ENCODE measurements at places on chromosomes 2 and 18.
A peak's percentile ranks its signal among the peaks of the same experiment; 100 is the strongest.

GRCh38 chr2:198756166-198756565, 701.6 kb downstream of the SATB2 start:
- H3K4me1 ChIP-seq, result no peaks in the 10 kb centered on the region
- no peak overlapping the region for H3K27ac ChIP-seq
- H3K27me3 ChIP-seq, result no peaks in the 10 kb centered on the region

DNA sequence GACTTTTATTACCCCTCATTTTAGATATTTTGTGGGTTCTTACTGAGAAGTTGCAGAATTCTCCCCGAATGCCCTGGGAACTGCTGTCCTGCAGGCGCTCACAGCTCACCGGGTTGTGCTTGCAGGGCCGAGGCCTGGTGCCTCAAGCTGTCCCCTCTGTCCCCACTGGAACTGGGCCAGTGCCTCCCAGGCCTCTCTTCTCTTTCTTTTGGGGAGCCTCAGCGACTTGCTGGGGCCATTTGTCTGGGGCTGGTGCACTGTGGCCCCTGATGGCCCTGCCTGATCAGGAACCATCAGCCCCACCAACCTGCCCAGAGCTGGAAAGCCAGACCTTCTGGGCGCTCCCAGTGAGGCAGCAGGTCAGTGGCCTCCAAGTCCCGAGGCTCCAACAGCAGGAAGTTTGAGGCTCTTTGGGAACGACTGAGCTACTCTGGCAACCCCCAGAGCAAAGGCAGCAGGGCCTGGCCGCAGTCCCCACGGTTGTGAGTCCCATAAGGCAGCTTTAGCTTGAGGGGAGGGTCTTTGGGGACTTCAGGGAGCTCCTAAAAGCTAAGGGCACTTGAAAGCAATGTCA, 14.7 kb upstream of the NEU4 start:
- no peaks in the 10 kb centered on the region for H3K36me3 ChIP-seq
- H3K27ac ChIP-seq, result no peak overlapping the region
- H3K4me1 ChIP-seq, result no peaks in the 10 kb centered on the region
- no peaks in the 10 kb centered on the region for H3K27me3 ChIP-seq
- no peak overlapping the region for H3K4me3 ChIP-seq

- peaks cover 16% of the 10 kb centered on the region for H3K4me1 ChIP-seq
- H3K4me3 ChIP-seq, result no peak overlapping the region
- no peaks in the 10 kb centered on the region for H3K36me3 ChIP-seq
- no peak for DNase-seq
- no peak overlapping the region for H3K27ac ChIP-seq
- H3K27me3 ChIP-seq, result no peaks in the 10 kb centered on the region
Measured at GRCh38 chr2:180001726-180002125, 5.4 kb downstream of the CWC22 start.

DNA sequence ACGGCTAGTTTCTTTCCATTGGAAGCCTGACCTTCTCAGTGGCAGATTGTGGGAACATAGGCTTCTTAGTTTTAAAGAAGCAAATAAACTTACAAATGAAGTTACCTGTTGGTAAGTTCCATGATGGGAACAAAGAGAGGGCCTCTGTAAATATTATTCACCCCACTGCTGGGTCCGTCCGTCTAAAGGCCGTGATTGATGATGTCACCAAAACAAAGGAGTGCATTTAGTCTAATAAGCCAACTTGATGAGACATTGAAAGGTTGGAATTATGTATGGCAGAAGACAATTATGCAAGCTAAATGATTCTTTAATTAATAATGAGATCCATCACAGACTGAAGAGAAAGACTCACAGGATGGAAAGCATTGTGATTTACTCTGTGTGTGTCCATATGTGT, 1091.9 kb upstream of the FANCL start:
- no peak overlapping the region for H3K4me3 ChIP-seq
- H3K36me3 ChIP-seq, result no peaks in the 10 kb centered on the region
- no peak for DNase-seq
- no peak overlapping the region for H3K27ac ChIP-seq
- no peaks in the 10 kb centered on the region for H3K4me1 ChIP-seq
- H3K27me3 ChIP-seq, result no peaks in the 10 kb centered on the region

GRCh38 chr2:225411452-225411851, 11.9 kb downstream of the NYAP2 start:
- H3K27ac ChIP-seq, result no peak overlapping the region
- H3K4me3 ChIP-seq, result no peak overlapping the region
- H3K27me3 ChIP-seq, result no peaks in the 10 kb centered on the region
- H3K36me3 ChIP-seq, result no peaks in the 10 kb centered on the region
- no peak for DNase-seq

- peak overlapping the region; percentile 84 for H3K4me3 ChIP-seq
- no peaks in the 10 kb centered on the region for H3K27me3 ChIP-seq
- H3K36me3 ChIP-seq, result no peaks in the 10 kb centered on the region
- H3K4me1 ChIP-seq, result peaks cover 18% of the 10 kb centered on the region
- H3K27ac ChIP-seq, result peak overlapping the region; percentile 99
Measured at GRCh38 chr2:97994476-97994875, 1.3 kb downstream of the TMEM131 start.

GRCh38 chr2:156483741-156484173, 47.6 kb downstream of the GPD2 start:
- DNase-seq, result no peak
- no peaks in the 10 kb centered on the region for H3K4me1 ChIP-seq
- H3K27me3 ChIP-seq, result no peaks in the 10 kb centered on the region
- H3K36me3 ChIP-seq, result no peaks in the 10 kb centered on the region
- H3K4me3 ChIP-seq, result no peak overlapping the region

DNA sequence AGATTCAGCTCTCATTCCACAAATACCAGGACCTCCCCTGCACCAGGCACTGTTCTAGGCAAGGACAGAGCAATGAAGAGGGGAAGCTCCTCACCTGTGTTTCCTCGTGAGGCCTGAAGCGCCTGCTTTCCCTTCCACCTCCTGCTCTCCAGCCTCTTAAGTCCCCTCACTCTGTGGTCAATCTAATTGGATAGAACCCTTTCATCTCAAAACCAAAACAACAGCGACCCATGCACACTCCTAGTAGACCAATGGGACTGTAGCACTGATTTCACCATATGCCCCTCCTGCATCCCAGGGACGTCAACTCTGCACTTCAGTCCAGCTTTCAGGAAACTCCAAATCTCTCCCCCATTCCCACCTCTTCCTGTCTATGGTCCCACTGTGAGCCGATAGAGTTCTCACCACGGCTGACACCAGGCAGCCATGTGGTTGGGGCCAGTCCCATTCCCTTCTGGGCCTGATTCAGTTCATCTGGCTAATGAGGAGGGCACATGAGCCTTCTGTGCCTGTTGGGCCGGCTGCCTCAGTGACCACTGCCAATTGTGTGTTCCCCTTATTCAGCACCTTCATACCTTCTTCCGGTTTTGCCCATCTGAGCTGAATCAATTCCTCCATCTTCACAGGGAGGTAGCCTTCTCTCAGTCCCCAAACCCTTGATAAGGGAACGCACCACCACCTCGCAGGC, 33.3 kb upstream of the MAT2A start:
- no peak for DNase-seq
- H3K27ac ChIP-seq, result no peak overlapping the region
- no peak overlapping the region for H3K4me3 ChIP-seq
- H3K4me1 ChIP-seq, result peaks cover 14% of the 10 kb centered on the region
- H3K36me3 ChIP-seq, result no peaks in the 10 kb centered on the region

DNA sequence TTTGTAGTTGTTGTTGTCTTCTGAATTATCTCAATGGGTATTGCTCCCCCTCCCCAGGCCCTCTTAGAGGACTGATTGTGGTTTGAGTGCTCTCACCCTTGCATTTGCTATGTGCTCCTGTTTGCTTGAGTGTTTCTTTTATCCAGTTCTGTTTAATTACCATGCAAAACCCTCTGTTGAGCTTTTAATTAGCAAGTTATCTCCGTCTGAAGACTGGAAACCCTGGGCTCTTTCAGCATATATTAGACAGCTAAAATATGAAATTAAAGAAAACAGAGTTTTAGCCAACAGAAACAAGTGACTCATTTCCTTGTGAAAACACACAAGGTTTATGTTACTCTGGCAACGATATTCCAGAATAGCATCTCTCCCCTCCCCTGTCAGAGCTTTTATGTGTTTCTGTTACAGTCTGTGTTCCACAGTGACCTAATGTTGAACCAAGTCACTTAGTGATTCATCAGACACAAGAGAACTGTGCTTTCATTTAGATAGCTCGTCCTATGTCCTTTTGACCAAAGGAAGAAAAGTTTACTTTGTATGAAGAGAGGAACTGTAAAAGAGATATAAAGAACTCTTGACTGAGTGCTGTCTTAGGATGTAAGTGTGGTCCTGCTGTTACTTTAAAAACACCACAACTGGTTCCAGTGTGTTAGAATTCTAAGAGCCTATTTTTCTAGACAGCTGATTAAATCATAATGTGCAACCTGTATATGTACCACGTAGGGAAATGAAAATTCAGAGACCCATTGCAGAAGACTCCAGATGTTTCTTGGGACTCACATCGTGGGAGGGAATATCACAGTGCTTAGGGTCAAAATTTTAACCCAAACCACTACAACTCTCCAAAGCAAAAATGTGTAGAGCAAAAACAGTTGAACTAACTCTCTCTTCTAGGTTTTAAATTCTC, 172.8 kb upstream of the RBMS1 start:
- H3K4me1 ChIP-seq, result peaks cover 7% of the 10 kb centered on the region
- H3K27me3 ChIP-seq, result no peaks in the 10 kb centered on the region
- H3K27ac ChIP-seq, result no peak overlapping the region

GRCh38 chr2:233402346-233402745, 48.1 kb downstream of the DGKD start:
- no peak for DNase-seq
- H3K4me1 ChIP-seq, result peaks cover 5% of the 10 kb centered on the region
- no peak overlapping the region for H3K4me3 ChIP-seq
- H3K27ac ChIP-seq, result no peak overlapping the region

GRCh38 chr2:112187046-112187715, 49.0 kb downstream of the FBLN7 start:
- no peak overlapping the region for H3K4me3 ChIP-seq
- no peak overlapping the region for H3K27ac ChIP-seq
- no peaks in the 10 kb centered on the region for H3K36me3 ChIP-seq
- DNase-seq, result no peak
- H3K27me3 ChIP-seq, result no peaks in the 10 kb centered on the region

GRCh38 chr2:147867050-147867449, 22.2 kb downstream of the ACVR2A start:
- H3K4me1 ChIP-seq, result no peaks in the 10 kb centered on the region
- no peak for DNase-seq
- H3K4me3 ChIP-seq, result no peak overlapping the region
- H3K36me3 ChIP-seq, result no peaks in the 10 kb centered on the region
- H3K27me3 ChIP-seq, result no peaks in the 10 kb centered on the region

DNA sequence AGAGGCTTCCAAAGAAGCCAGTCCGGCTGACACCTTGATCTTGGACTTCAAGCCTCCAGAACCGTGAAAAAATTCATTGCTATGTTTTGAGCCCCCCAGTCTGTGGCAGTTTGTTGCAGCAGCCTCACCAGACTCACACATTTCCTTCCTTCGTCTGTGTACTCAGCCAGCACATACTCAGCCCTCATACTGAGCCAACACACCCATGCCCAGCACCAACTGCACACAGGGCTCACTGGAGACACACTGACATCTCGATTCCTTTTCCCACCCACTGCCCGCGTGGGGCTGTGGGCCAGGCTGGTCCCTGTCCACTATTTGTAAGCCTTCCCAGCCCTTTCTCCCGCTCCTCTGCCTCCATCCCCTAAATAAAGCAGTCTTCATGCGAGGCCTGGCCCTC, 24.1 kb upstream of the NMUR1 start:
- no peaks in the 10 kb centered on the region for H3K36me3 ChIP-seq
- DNase-seq, result no peak
- peak overlapping the region; percentile 79 for H3K27ac ChIP-seq
- no peak overlapping the region for H3K4me3 ChIP-seq

GRCh38 chr2:134271758-134272157, 17.9 kb downstream of the MGAT5 start:
- no peaks in the 10 kb centered on the region for H3K36me3 ChIP-seq
- H3K4me1 ChIP-seq, result no peaks in the 10 kb centered on the region
- H3K4me3 ChIP-seq, result no peak overlapping the region
- H3K27ac ChIP-seq, result no peak overlapping the region
- H3K27me3 ChIP-seq, result no peaks in the 10 kb centered on the region
- DNase-seq, result no peak

DNA sequence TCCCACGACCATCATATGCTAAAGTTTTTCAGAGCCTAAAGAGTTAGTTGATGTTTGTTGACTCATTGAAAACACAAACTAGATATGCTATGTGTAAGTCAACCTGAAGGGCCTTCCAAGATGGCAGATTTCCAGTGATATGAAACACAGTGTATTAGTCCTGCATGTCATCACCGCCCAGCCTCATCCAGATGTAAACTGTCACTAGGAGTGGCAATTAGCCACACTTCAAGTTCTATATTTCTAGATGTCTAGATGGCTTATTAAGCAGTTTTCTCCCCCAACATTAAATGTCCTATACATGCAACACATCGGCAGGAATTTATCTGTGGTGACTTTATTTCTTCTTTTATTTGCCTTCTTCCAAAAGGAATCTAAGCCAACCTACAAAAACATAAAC, 444.1 kb upstream of the SMIM21 start:
- no peaks in the 10 kb centered on the region for H3K36me3 ChIP-seq
- DNase-seq, result no peak
- H3K4me1 ChIP-seq, result no peaks in the 10 kb centered on the region
- no peak overlapping the region for H3K27ac ChIP-seq
- H3K27me3 ChIP-seq, result no peaks in the 10 kb centered on the region
- no peak overlapping the region for H3K4me3 ChIP-seq

- H3K4me3 ChIP-seq, result no peak overlapping the region
- H3K4me1 ChIP-seq, result no peaks in the 10 kb centered on the region
- H3K27ac ChIP-seq, result no peak overlapping the region
- H3K36me3 ChIP-seq, result no peaks in the 10 kb centered on the region
- no peaks in the 10 kb centered on the region for H3K27me3 ChIP-seq
Measured at GRCh38 chr2:15222856-15223255, 338.3 kb downstream of the NBAS start.

DNA sequence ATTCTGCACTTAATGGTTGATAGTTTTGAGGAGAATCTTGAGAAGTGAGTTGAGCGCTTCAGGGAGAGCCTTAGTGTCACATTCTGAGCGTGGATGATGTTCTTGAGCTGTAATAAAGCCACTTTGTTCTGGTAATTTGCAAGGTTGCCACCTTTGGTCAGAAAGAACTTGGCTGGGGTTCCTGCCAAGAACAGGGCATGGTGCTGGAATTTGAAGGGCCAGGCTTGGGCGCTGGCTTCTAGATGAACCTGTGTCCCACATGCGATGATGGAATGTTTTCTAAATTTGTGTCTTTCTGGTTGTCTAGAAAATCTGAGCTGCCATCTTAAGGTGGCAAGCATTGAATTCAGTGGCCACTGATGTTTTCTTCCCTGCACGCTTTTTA, 124.1 kb upstream of the EML6 start:
- no peak overlapping the region for H3K27ac ChIP-seq
- H3K4me3 ChIP-seq, result no peak overlapping the region
- H3K36me3 ChIP-seq, result no peaks in the 10 kb centered on the region
- no peak for DNase-seq

DNA sequence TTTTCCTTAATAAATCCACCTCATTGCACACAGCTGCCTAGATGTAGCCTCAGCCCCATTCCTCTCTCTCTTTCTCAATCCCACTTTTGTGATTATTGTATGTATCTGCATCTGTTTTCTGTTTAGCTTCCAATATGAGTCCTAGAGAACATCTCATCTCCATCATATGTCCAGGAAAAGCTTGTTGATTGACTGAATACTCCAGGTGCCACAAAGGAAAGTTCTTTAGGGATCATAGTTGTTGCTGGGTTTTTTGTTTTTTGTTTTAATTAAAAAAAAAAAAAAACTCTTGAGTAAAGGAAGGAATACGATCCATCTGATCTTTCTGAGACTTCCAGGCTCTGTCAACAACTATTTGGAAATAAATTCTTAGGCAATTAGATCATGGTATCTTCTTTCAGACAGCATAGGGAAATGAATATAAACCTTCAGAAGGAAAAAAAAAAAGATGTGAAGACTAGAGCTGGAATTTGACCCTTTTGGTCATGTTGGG, 42.5 kb downstream of the KIAA2012 start:
- no peaks in the 10 kb centered on the region for H3K4me1 ChIP-seq
- H3K4me3 ChIP-seq, result no peak overlapping the region
- no peaks in the 10 kb centered on the region for H3K36me3 ChIP-seq
- DNase-seq, result no peak
- no peaks in the 10 kb centered on the region for H3K27me3 ChIP-seq
- H3K27ac ChIP-seq, result no peak overlapping the region

All from testis (tissue), 5 donors.